NCI-H446 treated with DMSO at 0.1 percent for 48 hours (cell line): ENCODE measurements at places on chromosomes 11 and 22.

- no peak for DNase-seq
These were observed 38.1 kb upstream of the WT1 start for GRCh38 chr11:32473282-32473909.

GRCh38 chr11:34148504-34149165 is 43.2 kb downstream of the NAT10 start:
- DNase-seq: no peak

DNA sequence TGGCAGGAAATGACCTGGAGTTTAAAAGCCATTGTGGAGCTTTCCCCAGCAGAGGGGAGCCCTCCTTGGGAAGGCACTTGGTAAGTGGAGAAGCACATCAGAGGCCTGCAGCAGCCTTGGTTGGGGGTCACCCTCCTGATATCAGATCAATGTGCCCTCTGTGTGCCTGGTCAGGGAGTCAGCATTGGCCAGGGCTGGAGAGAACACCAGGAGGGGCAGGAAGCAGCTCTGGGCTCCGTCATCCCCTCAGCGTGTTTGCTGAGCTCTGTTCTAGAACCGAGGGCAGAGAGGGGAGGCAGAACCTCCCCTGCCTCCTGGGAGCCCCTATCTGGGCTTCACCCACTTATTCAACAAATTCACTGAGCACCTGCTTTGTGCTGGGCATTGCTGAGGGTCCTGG is 846.0 kb downstream of the TBC1D22A start:
- no peak for DNase-seq

- no peak for DNase-seq
These were observed 2.2 kb upstream of the CD151 start for GRCh38 chr11:830295-831117.

- no peak for DNase-seq
These were observed 284 bp downstream of the CCS start for GRCh38 chr11:66593303-66593635.

GRCh38 chr11:118223570-118223969 is 1.2 kb downstream of the JAML start:
- DNase-seq: no peak

GRCh38 chr11:62071408-62071807 is 52.4 kb upstream of the INCENP start:
- no peak for DNase-seq

GRCh38 chr11:79117488-79117887 is 323.3 kb downstream of the TENM4 start:
- DNase-seq: no peak

GRCh38 chr11:36110668-36111410 is 167.0 kb downstream of the LDLRAD3 start:
- peak; percentile 70 for DNase-seq

- DNase-seq: no peak
These were observed 35.7 kb upstream of the NNMT start for GRCh38 chr11:114260483-114260882.

DNA sequence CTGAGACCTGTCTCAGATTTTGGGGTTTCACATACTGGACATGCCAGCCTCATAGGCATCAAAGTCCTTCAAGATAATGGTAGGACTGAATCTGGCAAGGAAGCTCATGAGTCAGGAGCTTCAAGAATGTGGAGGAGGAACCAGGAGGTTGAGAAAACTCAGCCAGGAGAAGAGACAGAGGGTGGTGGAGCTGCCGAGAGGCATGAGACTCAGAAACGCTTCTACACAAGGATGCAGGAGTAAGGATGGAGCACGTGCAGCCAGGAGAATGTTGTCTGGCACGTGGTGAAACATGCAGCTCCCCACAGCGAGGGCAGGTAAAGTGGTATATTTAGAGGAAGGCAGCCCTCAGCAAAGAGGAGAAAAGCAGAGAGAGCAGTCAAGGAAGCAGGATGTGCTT is 148.7 kb upstream of the ISX start:
- no peak for DNase-seq

GRCh38 chr22:32218470-32218869 is 13.6 kb upstream of the RFPL2 start:
- DNase-seq: no peak

GRCh38 chr11:128515086-128515485 is 72.3 kb downstream of the ETS1 start:
- DNase-seq: no peak

DNA sequence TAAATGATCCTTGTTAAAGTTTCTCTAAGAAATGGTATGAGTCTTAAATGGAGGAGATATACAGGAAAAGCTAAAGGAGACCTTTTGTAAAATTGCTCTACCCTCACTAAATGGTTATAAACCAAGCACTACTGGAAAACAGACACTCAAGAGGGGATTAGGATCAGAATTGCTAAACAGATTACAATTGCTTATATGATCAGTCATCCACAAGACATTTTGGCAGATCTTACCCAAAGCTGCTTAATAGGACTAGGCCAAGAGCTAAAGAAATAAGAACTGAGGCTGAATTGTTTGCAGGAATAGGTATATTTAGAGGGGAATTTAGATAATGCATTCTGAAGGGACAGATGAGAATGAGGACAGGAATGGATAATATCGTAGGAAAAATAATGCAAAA is 9.5 kb downstream of the HARBI1 start:
- peak; percentile 26 for DNase-seq

DNA sequence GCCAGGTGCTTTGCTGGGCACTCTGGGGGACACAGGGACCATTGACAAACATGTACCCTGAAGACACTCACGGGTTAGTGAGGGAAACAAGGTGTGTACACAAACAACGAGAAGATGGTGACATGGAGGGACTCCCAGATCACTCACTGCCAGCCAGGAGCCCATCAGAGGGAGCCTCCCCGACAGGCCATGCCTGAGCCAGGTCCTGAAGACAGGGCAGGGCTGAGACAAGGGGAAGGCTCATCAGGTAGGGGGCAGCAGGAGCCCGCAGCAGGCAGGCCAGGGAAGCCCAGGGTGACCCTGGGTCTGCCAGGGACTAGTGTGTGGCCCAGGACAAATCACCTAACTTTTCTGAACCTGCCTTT is 127.9 kb downstream of the BUD13 start:
- DNase-seq: no peak

DNA sequence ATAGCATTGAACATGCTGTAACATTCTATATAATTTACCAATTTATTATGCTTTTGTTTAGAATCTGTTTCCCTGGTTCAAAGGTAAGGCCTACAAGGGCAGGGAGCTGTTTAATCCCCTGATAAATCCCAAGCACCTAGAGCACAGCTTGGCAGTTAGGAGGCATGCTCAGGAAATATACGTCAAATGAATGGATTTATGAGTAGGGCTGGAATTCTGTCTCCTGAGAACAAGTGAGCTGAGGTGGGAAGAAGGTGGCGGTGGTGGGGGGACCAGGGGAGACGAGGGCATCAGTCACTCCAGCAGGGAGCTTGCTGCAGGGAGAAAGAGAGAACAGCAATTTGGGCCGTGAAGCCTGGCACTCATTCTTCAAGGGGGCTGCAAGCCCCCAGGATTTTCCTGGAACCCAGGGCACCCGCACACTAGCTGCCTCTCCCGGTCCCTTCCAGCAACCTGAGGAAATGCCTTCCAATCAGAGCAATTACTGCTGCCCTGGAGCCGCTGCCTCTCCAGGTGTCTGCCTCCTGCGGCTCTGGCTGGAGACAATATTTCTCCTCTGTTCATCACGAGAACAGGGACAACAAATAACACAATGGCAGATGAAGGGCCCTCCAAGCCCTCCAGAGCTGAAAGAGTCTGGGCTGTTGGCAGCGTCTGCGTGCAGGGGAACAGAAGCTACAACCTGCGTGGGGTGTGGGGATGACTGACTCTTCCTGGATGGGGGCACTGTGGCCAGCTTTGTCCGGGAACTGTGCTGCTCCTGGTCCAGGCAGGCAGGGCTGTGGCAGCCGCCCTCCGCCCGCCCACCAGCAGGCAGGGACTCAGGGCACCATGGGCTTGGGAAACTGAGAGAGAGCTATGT is 233.4 kb downstream of the ST3GAL4 start:
- no peak for DNase-seq

DNA sequence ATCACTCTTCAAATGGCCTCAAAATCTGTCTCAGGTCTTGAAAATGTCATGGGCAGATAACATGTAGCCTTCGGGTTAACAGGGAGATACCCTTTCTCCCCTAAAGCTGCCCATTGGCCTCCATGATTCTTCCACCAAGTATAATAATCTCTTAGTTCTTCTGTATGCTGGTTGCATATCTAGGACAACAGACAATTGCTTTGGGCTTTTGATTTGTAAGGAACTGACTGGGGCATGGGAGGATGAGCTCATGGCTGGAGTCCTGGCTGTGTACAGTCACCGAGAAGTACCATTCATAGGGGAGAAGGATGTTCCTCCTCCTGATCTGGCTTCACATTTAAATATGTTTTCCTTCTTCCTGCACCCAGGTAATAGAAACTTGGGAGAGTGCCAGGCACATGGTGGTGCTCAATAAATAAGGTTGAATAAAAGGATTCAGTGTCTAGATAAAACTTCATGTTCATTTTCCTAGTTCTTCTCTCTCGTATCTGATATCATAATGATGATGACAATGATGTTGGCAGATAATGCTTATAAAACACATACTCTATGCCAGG is 2.8 kb upstream of the AMPD3 start:
- no peak for DNase-seq

GRCh38 chr11:110874437-110875030 is 162.3 kb upstream of the ARHGAP20 start:
- no peak for DNase-seq

GRCh38 chr11:101466352-101466751 is 117.5 kb downstream of the TRPC6 start:
- DNase-seq: no peak

DNA sequence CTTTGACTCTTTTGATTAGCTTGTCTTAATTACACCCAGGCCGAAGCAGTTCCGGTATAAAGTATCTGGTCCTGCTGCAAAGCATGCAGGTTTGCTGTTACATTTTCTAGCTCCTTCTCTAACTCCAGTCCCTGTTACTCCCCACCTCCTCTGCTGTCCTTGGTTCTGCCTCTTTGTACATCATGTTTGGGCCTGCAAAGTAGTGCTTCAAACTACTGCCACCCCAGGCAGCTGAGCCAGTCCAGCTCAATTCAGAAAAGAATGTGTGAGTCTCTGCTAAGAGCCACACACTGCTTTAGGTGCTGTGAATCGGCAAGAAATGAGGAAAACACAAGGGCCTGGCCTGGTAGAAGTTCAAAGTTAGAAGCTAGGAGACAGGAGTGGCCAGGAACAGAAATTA is 136.0 kb downstream of the SERGEF start:
- DNase-seq: no peak
